ENCODE measurements at places on chromosomes 13 and 19.
A peak's percentile ranks its signal among the peaks of the same experiment; 100 is the strongest.

GRCh38 chr19:8196271-8196927 lies 12.8 kb upstream of the CERS4 start:
- DNase-seq = no peak

DNA sequence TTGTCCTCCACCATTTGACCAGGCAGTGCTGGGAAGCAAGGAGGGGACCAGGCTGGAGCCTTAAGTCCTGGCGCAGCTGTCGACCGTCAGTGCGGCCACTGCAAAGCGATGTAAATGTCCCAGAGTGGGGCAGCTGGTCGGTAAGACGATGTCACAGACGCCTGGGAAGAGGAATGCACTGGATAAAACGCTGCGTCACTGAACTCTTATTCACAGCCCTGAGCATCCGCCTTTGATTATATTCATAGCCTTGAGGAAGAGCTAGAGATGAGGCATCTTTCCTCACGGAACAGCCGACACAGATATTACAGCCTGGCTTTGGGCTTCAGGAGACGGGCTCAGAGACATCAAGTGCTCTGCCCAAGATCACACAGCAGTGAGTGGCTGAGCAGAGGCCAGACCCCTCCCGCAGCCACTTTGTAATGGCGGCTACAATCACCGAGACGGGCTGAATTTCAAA lies 17.6 kb upstream of the TUBGCP3 start:
- no peak for DNase-seq

- no peak for DNase-seq
Observed at GRCh38 chr19:57771417-57771816, 1.9 kb downstream of the ZNF586 start.

DNA sequence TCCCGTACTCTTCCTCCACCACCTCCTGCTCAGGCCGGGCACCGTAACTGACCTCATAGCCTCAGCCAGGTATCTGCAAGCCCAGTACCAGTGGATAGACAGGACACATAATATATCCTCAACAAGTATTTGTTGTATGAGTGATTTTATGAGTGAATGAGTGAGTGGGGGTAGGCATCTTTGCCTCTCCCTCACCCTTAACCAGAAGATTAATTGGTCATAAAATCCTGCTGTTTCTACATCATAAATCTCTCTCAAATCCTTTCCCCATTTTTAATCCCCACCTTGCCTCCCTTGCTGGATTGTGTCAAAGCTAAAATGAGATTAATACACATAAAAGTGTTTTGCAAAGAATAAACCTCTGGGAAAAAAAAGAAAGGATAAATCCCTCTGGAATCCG lies 44.4 kb upstream of the HMGB1 start:
- DNase-seq = no peak

GRCh38 chr19:11377237-11377636 lies 2.8 kb downstream of the SWSAP1 start:
- DNase-seq = peak; percentile 68

- DNase-seq = no peak
Observed at GRCh38 chr19:45331411-45331810, 8.7 kb upstream of the CKM start.

- no peak for DNase-seq
Observed at GRCh38 chr19:32070101-32070500, 275.3 kb upstream of the ZNF507 start.

DNA sequence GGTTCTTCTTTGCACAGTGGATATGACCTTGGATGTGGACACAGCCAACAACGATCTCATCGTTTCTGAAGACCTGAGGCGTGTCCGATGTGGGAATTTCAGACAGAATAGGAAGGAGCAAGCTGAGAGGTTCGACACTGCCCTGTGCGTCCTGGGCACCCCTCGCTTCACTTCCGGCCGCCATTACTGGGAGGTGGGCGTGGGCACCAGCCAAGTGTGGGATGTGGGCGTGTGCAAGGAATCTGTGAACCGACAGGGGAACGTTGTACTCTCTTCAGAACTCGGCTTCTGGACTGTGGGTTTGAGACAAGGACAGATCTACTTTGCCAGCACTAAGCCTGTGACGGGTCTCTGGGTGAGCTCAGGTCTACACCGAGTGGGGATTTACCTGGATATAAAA lies 9.4 kb downstream of the RFPL4AL1 start:
- no peak for DNase-seq

DNA sequence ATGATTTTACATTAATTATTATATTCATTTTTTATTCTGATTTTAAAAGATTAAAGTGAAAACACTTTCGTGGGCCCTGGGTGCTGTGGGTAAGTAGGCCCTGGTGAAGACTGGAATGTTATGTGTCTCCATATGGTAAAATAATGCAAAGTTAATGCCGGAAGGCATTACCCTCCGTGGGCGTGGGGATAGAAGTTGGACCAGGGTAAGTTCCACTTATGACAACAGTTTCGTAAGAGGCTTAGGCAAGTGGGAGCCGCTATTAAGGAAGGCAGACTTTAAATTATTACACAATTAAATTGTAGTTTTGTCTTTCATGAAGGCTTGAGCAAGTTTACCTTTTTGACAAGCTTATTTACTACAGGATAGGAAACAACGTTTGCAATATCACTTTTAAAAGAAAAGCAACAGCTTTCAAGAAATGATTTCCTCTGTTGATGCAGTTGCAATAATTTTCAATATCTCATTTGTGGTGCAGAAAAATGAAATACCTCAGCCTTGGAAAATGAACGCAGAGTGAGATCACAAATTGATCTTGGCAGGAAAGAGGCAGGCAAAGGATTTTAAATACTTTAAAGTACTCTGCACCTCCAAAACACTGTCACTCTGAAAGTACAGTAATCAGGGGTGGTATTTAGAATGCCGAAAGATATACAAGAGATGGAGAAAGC lies 310.6 kb downstream of the DCT start:
- DNase-seq = no peak

GRCh38 chr13:103236213-103236612 lies 170.0 kb upstream of the SLC10A2 start:
- no peak for DNase-seq

GRCh38 chr13:20116213-20116612 lies 44.6 kb downstream of the GJA3 start:
- DNase-seq = no peak

DNA sequence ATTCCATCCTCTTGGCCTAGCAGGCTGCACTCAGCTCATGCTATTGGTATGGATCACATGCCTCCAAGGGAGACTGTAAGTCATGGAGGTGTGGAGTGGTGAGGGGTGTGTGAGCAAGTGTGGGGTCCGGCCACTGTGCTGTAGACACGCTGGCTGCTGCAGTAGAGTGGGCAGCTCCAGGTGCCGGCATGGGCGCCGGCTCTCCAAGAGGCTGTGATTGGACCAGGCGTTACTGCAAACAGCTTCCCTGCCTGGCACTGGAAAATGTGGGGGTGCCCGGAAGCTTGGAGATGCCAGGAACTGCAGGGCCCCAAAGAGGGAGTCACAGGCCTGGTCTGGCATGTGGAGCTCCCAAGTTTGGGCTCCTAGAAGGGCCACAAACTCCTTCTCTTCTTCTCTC lies 245.7 kb downstream of the GPC6 start:
- no peak for DNase-seq

- no peak for DNase-seq
Observed at GRCh38 chr19:4970558-4971423, 1.9 kb downstream of the KDM4B start.

DNA sequence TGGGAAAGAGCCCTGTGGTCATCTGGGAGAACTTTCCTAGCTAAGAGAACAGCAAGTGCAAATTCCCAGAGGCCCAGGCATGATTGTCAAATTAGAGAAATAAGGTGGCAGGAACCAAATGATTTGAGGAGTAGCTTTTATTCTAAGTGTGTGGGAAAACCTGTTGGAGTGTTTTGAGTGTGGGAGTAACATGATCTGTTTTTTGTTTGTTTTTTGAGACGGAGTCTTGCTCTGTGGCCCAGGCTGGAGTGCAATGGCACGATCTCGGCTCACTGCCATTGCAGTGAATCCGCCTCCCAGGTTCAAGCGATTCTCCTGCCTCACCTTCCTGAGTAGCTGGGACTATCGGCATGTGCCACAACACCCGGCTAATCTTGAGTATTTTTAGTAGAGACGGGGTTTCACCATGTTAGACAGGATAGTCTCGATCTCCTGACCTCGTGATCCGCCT lies 2.4 kb downstream of the SAE1 start:
- DNase-seq = no peak

DNA sequence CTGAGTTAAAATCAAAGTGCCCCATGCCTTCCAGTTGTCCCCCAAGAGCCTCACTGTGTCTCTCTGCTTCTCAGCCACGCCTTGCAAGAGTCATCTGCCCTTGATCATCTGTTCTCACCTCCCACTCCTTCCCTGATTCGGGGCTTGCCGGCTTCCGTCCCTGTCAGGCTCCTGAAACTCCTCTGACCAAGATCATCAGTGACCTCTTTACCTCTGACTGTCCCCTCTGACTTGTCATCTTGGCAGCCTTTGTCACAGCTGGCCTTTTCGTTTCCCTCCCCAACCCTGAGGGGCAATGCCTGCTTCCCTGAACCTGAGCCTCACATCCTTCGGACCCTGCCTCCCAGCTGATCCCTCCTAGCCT lies 66.3 kb downstream of the MAP4K1 start:
- DNase-seq = no peak

GRCh38 chr13:42174344-42175162 lies 97.4 kb upstream of the AKAP11 start:
- DNase-seq = no peak

- no peak for DNase-seq
Observed at GRCh38 chr19:34787059-34787824, 14.2 kb upstream of the ZNF599 start.

GRCh38 chr19:28224441-28224840 lies 988.5 kb downstream of the UQCRFS1 start:
- no peak for DNase-seq

DNA sequence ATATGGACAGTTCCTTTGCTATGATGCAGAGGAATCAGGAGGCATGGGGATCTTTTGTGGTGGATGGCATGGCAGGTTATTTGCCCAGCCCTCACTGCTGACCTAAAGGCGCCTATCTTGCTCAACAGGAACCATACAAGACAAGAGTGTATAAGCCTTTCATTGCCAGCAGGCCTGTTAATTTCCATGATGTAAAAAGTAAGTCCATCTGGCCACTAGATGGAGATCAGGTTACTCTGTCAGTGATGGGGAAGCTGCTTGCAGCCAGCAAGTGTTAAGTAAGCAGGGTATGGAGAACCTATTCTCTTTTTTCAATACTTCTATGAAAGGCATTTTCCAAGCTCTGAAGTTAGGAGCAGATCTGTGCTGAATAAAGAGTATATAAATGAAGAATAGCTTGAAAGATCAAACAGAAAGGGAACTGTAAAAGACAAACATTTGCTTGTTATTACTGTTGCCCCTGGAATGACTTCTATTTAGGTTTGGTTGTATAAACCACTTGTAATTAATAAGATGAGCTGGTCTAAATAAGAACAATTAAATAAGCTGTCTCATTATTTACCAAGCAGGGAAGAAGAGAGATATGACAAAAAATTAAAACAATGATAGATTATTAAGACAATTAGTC lies 210.9 kb downstream of the RGCC start:
- peak; percentile 70 for DNase-seq

- no peak for DNase-seq
Observed at GRCh38 chr19:35577918-35578317, 8.1 kb upstream of the PMIS2 start.

DNA sequence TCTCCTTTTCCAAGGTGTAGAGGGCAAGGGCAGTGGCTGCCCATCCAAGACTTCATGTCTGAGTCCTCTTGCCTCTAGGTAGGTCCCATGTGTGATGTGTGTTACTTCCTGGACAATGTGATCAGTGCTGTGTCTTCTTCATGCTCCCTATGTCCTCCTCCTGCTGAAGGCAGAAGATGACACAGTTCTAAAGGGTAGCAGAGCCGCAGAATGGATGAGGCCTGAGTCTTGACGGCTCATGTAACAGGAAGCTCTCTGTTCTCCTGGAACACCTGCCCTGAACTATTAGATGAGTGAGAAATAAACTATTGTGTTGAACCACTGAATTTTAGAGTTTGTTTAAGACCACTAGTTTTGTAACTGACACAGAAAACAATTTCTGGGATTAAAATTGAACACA lies 165.9 kb downstream of the NDFIP2 start:
- DNase-seq = no peak

DNA sequence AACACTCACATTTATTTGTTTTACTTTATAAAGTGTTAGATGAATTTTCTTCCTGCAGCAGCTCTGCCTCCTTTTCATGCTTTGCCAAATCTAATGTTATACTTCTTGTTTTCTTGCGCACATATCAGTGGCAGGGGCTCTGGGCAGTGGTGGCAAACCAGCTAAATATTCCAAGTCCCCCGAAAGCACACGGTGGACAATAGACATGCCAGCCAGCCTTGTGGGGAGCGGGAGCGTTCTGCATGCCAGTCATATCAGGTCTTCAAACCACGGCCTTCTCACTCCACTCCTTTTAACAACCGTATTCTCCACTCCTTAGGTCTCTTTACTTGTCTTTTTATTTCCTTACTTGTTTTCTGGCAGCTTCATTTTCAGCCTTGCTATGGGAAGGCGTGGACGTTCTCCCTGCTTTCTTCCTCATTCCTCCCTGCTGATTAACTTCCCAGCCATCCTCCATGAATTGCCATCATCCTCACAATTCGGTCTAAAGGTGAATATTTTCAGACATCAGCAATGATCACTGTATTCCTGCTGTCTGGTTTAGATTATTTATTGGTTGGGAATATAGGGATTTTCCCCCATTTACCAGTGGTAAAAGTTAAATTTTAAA lies 77.1 kb upstream of the WASF3 start:
- DNase-seq = no peak

DNA sequence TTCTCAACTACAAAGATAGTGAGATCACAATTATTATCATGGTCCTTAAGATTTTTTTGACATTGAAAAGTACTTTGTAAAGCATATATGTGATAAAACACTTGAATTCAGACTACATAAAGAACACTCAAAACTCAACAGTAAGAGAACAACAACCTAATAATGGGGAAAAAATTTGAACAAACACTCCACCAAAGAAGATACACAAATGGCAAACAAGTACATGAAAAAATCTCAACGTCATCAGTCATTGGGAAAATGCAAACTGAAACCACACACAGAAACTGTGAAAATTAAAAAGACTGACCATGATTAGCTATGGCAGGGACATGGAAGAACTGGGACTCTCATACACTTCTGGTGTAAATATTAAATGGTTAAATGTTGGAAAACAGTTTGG lies 70.9 kb downstream of the SPRYD7 start:
- no peak for DNase-seq

- DNase-seq = no peak
Observed at GRCh38 chr13:26485288-26485687, 72.2 kb upstream of the WASF3 start.
